ENCODE measurements at places on chromosomes 11 and 22.

GRCh38 chr11:134987822-134988221 lies 575.8 kb upstream of the B3GAT1 start:
- no peak for DNase-seq

DNA sequence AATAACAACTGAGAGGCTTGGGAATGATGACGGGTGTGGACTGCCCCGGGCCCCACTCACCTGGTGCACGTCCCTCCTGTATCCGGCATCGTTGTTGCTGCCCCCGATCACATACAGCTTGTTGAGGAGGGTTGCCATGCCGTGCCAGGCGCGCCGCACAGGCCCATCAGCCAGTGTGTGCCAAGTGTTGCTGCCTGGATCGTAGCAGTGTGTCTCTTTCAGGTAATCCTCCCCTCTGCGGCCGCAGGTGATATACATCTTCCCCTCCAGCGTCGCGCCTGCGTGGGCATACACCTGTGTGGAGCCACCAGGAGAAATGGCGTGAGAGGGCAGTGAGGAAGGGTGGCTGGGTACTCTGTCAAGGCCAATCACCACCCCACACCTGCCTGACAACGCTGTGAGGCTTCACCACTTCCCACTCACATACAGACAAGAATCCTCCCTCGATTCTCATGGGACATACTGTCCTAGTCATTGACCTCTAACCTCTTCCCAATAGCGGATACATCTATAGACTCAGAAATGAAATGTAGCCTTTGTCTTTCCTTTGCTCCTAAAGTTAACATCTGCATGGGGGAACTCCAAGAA lies 8.9 kb upstream of the SCARF2 start:
- DNase-seq = no peak

DNA sequence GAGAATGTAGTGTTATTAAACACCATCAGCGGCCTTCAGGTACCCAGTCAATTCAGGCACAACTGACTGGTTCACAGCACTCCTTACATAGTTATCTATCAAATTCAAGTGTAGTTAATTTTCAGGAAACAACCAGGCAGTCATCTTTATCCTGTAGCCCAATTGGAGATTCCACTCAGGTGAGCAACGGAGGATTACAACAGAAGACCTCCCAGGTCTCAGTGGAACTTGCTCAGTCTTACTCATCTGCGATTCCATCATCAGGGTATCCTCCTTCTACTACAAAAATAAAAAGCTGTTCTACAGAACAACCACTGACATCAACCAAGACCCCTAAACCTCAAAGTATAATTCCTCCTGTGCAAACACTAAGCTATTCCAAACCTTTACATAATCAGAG lies 39.6 kb downstream of the QSER1 start:
- DNase-seq = no peak

- no peak for DNase-seq
These were observed 24.0 kb downstream of the PISD start for GRCh38 chr22:31637891-31638618.

DNA sequence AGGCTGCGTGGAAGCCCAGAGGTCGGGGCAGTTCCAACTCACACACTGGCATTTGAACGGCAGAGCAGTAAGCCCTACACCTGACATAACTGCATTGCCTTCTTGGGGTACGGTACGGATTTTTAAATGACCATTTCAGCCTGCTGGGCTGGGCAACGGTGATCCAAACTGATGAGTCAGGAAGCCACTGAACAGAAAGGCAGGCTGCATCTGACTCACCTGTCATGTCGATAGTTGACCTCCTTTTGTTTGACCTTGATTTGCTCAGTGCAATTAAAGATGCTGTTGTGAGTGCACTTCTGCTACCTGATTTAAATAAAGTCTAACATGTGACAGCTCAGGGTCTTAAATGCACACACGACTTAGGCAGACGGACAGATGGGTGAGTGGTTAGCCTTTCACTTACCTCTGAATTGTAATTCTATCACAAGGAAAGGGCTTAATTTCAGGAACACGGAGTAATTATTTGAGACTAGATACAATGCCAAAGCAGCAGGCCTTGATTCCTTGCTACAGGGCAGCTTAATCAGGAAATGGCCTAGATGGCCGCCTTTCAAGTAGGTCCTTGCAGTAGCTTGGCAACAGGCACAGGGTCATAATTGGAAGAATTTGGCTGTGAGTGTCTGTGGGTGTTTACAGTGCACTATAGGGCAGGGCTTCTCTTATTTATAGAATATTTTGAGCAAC lies 52.2 kb downstream of the BMAL1 start:
- peak; percentile 96 for DNase-seq

Data from NCI-H524 treated with DMSO at 0.1 percent for 48 hours (cell line).